ENCODE measurements at places on chromosomes 11 and 22. TPM values are rescaled to one million over a fixed set of nuclear protein-coding genes. Genes with fewer than 3 reads are reported as not detected.

The RELT gene
- polyA plus RNA-seq, result 13.0 TPM

The RIC3 gene
- 103 TPM for polyA plus RNA-seq

The LARGE2 gene
- not detected for polyA plus RNA-seq

The OR52A1 gene
- polyA plus RNA-seq, result not detected

The CD6 gene
- polyA plus RNA-seq, result not detected

The APOBEC3C gene
- polyA plus RNA-seq, result not detected

The NEU3 gene
- polyA plus RNA-seq, result 16.9 TPM

The SPECC1L gene
- polyA plus RNA-seq, result 27.1 TPM

The FADS3 gene
- polyA plus RNA-seq, result 35.4 TPM

The SLC22A9 gene
- not detected for polyA plus RNA-seq

The MAP6 gene
- 200 TPM for polyA plus RNA-seq

The CKAP5 gene
- polyA plus RNA-seq, result 90.3 TPM

The CLTCL1 gene
- polyA plus RNA-seq, result 14.1 TPM

The APOBEC3A gene
- polyA plus RNA-seq, result not detected

The LRRN4CL gene
- polyA plus RNA-seq, result 0.82 TPM

The SCUBE2 gene
- 9.9 TPM for polyA plus RNA-seq

The CRYBB2 gene
- 2.4 TPM for polyA plus RNA-seq

The LMNTD2 gene
- 0.61 TPM for polyA plus RNA-seq

The CCDC188 gene
- not detected for polyA plus RNA-seq

The SMCO4 gene
- 12.4 TPM for polyA plus RNA-seq

The MS4A15 gene
- polyA plus RNA-seq, result not detected

The VPS11 gene
- polyA plus RNA-seq, result 24.8 TPM

The TPBGL gene
- polyA plus RNA-seq, result not detected

The OR10D3 gene
- not detected for polyA plus RNA-seq

The SMARCB1 gene
- 97.5 TPM for polyA plus RNA-seq

The SELENOH gene
- 509 TPM for polyA plus RNA-seq

The AGBL2 gene
- not detected for polyA plus RNA-seq

The KDELR3 gene
- not detected for polyA plus RNA-seq

The HOATZ gene
- not detected for polyA plus RNA-seq

The FAM83F gene
- 0.02 TPM for polyA plus RNA-seq

The MMP12 gene
- not detected for polyA plus RNA-seq

The APOA5 gene
- polyA plus RNA-seq, result not detected

The GP1BB gene
- polyA plus RNA-seq, result 40.7 TPM

The MYO7A gene
- 0.30 TPM for polyA plus RNA-seq

The SGSM1 gene
- 9.2 TPM for polyA plus RNA-seq

The OR8G5 gene
- not detected for polyA plus RNA-seq

The C22orf15 gene
- not detected for polyA plus RNA-seq

The CLNS1A gene
- 179 TPM for polyA plus RNA-seq

The LRP4 gene
- not detected for polyA plus RNA-seq

The MS4A7 gene
- 0.10 TPM for polyA plus RNA-seq

The ZW10 gene
- polyA plus RNA-seq, result 21.5 TPM

The SLC5A12 gene
- polyA plus RNA-seq, result not detected

The DRG1 gene
- 90.2 TPM for polyA plus RNA-seq

The ACRV1 gene
- polyA plus RNA-seq, result 0.52 TPM

The CCDC157 gene
- 32.2 TPM for polyA plus RNA-seq

The TIMP3 gene
- 0.72 TPM for polyA plus RNA-seq

The ENTHD1 gene
- polyA plus RNA-seq, result not detected

All from neural cell (in vitro differentiated cells).